ENCODE measurements at places on chromosomes 1 and 21.

DNA sequence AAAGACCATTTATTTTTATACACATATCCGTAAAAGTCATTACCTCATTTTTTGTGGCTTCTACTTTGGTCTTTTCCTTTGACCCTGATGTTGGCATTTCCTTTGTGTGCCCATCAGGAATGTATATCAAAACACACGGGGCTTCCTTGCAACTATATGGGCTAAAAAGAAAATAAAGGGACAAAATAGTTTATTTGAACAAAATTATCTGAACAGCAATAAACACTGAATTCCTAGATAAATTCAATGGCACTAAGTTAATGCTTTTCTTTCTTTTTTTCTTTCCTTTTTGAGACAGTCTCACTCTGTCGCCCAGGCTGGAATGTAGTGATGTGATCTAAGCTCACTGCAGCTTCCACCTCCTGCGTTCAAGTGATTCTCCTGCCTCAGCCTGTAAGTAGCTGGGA lies 45.2 kb downstream of the EPRS1 start:
- DNase-seq = no peak

DNA sequence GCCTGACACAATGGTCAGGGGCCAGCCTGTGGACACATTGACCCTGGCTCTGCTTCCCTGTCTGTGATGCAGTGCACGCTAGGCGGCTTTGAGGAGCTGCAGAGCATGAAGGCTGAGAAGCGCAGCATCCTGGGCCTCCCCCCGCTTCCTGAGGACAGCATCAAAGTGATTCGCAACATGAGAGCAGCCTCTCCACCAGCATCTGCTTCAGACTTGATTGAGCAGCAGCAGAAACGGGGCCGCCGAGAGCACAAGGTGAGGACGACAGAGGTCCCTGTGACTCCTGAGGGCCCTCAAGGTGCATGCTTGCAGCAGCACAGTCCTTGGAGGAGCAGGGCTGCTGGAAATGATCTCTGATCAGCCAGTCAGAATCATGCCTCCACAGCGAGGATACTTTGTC lies 8.6 kb downstream of the STRIP1 start:
- DNase-seq = no peak

- DNase-seq = no peak
Measured at GRCh38 chr21:45994759-45995685, 13.5 kb downstream of the COL6A1 start.

GRCh38 chr1:160570840-160571239 lies 8.5 kb downstream of the CD84 start:
- no peak for DNase-seq

- no peak for DNase-seq
Measured at GRCh38 chr1:208288495-208288894, 44.3 kb upstream of the PLXNA2 start.

DNA sequence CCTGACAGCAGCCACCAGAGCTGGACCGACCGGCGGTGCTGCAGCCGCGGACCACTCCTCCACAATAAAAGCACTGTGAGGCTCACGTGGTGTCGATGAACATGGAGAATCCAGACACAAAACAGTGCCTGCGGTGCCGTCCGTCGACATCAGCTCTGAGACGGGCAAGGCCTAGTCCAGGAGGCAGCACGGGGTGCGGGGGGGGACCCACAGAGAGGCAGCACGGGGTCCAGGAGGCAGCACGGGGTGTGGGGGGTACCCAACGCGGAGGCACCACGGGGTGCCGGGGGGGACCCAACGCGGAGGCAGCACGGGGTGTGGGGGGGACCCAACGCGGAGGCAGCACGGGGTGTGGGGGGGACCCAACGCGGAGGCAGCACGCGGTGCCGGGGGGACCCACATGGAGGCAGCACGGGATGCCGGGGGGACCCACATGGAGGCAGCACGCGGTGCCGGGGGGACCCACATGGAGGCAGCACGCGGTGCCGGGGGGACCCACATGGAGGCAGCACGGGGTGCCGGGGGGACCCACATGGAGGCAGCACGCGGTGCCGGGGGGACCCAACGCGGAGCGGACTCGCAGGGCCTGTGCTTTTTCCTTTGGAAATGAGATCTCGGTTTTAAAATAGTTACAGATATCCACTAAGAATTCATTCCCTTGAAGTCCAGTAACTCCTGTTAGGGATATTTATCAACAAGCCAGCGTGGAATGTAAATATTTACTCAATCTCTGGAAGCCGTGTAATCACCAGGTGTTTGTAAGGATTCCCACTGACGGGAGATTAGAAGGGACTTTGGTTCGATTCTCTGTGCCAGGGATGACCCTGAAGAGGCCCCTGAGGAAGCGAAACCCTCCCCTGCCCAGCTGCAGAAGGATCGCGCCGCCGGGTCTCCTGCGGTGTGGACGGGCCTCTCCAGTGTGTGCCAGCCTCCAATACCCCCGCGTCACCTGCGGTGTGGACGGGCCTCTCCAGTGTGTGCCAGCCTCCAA lies 52.1 kb downstream of the COL6A1 start:
- no peak for DNase-seq

DNA sequence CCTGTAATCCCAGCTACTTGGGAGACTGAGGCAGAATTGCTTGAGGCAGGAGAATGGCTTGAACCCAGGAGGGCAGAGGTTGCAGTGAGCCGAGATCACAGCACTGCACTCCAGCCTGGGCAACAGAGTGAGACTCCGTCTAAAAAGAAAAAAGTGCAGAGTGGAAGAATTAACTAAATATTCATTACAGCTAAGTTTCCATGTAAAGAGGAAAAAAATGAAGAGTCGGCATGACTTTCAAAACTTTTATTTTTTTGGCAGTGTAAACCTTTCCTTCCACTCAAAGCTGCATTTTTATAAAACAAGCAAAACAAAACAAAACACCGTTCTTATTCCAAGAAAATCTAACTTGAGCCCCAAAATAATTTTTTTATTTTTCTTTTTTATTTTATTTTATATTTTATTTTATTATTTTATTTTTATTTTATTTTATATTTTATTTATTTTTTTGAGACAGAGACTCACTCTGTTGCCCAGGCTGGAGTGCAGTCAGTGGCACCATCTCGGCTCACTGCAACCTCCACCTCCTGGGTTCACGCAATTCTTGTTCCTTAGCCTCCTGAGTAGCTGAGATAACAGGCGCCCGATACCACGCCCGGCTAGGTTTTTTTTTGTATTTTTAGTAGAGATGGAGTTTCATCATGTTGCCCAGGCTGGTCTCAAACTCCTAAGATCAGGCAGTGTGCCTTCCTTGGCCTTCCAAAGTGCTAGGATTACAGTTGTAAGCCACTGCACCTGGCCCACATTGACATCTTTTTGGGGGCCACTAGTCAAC lies 62.9 kb downstream of the PACC1 start:
- DNase-seq = no peak
